RCC 7860 (cell line): ENCODE measurements at places on chromosomes 16 and 17.

DNA sequence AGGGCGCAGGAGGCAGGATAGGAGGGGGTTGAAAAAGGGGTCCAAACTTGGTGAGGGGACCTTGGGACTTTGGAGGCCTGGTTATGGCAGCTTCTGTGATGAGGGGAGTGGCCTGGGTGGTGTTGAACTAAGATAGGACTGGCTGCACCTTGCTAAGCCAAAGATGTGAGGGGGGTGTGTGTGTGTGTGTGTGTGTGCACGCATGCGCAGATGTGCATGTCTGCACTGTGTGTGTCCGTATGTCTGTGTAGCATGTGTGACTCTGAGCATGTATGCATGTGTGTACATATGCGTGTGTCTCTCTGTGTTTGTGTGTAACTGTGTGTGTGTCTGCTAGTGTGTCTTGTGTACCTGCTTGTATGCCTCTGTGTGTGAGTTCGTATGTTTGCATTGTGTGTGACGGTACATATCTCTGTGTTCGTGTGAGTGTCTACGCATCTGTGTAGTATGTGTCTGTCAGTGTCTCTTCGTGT lies 4.1 kb downstream of the SLC16A5 start:
- no peak for DNase-seq

DNA sequence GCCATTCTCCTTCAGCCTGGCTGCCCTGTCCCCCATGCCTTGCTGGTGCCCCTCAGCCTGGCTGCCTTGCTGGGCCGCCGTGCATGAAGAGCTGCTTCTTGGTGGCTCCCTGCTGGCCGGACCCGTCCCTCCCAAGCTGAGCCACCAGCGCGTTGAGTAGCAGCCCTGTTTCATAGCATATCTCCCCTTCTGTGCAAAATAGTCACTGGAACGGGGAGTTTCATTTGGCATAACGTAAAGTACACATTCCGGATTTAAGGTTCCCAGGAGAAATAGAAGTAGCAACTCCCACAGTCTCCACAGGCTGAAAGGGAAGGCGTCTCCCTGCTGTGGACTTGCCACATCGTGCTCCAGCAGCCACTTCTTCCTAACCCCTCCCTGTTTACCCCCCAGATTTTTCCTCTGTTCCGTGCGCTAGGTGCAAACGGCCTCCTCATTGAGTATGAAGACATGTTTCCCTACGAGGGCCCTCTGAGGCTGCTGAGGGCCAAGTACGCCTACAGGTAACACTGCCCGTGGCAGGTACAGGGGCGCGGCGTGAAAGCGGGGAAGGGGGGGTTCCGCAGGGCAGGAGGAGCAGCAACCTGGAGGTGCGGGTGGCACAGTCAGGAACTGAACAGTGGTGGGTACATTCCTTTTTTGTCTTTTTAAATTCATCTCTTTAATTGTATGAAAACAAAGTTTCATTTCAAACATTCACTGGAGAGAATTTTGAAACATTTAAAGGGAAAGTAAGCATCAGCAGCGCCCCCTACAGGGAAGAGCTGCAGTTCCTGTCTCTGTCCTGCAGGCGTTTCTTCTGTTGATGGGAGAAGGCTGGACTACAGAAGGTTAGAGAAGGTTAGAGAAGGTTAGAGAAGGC lies 5.8 kb upstream of the OGFOD3 start:
- DNase-seq, result no peak

DNA sequence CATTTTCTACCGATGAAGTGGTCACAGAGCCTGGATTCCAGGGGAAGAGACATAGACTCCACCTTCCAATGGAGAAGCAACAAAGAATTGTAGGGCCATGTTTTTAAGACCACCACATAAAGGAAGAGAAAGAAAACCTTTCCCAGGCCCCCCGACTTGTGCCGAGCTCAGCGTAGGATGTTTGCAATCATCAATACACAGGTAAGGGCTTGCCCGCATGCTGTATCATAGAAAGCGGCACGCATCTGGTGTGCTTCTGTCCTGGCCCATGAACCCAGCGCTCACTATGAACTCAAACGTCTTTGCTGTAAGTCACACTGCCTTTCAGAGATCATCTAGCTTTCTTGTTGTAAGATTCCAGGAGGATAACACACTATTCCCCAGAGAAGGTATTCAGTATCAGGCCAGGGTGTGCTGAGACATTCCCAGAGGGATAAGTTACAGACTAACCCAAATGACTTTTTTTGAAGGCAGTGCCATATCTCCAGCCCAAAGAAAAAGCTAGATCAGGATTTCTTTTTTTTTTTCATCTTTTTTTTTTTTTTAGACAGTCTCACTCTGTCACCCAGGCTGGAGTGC lies 79.5 kb upstream of the RPL38 start:
- no peak for DNase-seq

DNA sequence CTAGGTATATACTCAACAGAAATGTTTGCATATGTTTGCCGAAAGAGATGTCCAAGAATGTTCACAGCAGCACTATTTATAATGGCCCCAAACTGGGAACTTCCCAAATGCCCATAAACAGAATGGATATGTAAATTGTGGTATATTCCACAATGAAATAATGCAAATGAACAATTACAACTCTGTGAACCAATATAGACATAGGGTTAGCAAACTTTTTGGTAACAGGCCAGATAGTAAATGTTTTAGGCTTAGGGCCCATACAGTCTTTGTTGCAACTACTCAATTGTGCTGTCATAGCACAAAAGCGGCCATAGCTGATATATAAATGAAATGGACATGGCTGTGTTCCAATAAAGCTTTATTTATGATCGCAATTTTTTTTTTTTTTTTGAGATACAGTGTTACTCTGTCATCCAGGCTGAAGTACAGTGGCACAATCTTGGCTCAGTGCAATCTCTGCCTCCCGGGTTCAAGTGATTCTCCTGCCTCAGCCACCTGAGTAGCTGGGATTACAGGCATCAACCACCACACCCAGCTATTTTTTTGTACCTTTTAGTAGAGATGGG lies 16.5 kb downstream of the XYLT1 start:
- DNase-seq, result no peak

DNA sequence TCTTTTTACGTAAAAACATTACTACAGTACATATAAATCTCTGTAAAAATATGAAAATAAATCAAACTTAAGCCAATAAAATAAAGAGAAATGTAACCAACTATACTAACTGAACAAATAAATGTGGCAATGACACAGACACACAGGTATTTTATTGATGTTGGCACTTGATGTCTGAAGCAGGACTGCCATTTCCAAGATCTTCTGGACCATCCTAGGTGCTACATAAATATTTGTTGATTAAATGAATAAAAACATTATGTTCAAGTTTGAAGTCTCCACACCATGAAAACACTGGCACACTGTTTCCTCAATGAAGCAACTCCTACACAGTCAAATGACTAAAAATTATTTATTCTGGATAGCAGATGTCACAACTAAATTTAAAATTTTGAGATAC lies 106.9 kb downstream of the NCOR1 start:
- no peak for DNase-seq

GRCh38 chr17:18145811-18146210 lies 37.3 kb downstream of the MYO15A start:
- no peak for DNase-seq

- DNase-seq, result peak; percentile 54
Measured at GRCh38 chr17:31680126-31680525, 178.9 kb downstream of the COPRS start.

GRCh38 chr16:3696425-3697218 lies 20.7 kb downstream of the TRAP1 start:
- peak; percentile 84 for DNase-seq

DNA sequence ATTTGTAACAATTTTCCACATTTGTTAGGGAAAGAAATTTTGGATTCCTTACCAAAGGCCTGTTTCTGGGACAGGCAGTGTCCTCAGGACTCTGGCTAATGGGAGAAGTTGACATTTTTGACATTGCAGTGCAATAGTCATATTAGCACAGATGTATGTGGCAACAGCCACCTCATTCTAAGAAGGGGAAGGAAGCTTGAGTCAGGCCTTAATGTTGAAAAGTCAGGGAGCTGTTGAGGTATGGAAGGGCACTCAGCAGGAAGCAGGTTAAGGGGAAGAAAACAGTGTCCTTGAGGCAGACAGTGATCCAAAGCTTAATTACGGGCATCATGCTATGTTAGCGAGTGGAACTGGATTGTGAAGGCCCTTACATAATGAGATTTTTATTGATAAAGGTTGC lies 20.9 kb downstream of the AKTIP start:
- DNase-seq, result no peak

- no peak for DNase-seq
Measured at GRCh38 chr17:65529761-65530522, 31.5 kb downstream of the AXIN2 start.

DNA sequence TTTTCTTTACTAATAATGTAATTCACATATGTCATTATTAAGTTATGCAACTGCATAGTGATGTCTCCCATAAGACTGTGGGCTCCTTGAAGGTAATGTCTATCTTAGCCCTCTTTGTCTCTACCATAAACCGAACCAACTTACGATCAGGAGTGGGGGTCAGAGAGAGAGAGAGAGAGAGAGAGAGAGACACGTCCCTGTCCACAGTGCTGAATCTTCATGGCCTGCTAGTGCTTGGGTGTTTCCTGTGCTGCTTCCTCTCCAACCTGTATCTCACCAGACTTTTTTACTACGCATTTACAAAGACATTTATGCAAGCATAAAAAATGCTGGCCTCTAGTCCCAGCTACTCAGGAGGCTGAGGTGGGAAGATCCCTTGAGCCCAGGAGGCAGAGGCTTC lies 52.2 kb upstream of the HAPSTR1 start:
- no peak for DNase-seq

GRCh38 chr16:70463235-70463634 lies 8.8 kb downstream of the FCSK start:
- no peak for DNase-seq

DNA sequence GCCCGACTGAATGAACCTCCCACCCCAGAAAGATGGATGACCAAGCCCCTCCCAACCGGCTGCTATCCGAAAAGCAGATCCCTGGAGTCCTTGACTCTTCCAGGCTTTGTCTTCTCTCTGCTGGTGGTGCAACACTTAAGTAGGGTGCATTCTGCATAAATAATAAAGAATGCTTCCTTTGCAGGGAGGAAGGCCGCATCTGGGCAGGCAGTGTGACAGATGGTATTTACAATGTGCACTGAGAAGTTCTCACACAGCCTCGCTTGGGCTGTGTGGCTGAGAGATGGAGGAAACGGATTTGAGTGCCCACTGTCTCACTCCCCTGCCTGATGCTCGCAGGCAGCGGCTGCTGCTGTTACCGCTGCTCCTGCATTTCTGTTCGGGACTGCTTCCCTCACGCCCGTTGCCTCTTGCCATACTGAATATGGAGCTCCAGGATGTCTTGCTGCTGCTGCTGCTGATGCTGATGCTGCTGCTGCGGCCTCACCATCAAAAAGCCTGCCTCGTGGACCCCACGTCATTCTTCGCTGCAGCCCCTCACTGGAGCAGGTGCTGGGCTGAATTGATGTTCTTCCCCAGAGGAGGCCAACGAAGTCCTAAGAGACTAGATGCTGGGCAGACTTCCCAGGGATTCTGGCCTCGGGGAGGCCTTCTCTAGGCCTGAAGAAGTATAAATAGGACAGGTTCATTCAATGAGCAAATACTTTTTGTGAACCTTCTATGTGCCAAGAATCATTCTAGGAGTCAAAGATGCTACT lies 7.1 kb upstream of the RHBDL3 start:
- DNase-seq, result no peak

DNA sequence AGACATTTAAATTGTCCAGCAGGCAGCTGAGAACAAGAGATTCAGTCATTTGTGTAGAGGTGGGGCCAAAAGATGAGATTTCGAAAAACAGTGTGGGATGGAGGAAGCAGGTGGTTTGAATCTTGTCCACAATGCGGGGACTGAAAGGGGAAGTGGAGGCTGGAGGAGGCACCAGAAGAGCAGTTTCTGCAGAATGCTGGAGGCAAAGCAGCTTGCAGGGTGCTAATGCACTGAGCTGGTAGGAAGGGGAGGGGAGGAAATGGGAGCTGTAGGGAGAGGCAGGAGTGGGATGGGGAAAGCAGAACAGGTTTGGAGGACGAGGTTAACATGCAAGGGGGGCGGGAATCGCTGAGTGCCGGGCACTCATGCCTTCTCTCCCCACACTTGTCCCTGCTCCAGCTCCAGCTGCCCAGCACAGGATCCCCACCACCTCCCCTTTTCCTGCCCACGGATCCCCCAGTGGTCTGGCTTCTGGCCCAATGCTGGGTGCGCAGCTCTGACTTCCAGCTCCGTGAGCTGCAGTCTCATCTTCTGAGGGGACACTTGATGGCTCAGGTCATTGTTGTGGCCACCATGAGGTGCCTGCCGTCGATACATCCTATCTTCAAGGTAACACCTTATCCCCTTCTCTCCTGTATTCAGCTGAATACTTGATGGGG lies 9.4 kb downstream of the C17orf100 start:
- DNase-seq, result no peak

DNA sequence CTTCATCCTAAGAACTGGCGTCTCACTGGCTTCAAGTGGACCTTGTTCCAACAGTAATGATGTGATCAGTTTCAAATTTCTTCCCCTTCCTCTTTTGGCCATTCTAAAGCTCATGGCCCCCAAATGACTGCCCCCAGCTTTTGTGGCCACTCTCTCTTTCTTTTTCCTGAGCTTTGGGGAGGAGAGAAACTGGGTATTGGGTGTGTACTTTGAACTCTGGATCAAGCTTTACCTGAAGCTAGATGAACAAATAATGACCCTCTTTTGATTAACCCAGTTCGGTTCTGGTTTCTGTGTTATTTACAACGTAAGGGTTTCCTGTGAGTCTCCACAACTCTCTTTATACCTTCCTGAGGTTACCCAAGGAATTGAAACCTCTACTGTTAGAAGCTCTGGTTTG lies 132.7 kb downstream of the FTO start:
- no peak for DNase-seq

DNA sequence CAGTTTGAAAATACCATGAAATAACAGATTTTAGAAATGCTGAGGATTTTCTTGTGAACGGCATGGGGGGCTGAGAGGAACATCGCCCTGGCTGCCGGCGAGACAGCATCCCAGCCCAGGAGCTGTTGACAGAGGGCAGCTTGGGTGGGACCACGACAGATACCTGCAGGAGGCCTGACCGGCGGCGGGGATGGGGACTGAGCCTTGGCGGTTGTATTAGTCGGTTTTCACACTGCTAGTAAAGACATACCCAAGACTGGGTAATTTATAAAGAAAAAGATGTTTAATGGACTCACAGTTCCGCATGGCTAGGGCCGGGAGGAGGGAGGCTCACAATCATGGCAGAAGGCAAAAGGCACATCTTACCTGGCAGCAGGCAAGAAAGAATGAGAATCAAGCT lies 82.3 kb upstream of the DNAH17 start:
- no peak for DNase-seq

DNA sequence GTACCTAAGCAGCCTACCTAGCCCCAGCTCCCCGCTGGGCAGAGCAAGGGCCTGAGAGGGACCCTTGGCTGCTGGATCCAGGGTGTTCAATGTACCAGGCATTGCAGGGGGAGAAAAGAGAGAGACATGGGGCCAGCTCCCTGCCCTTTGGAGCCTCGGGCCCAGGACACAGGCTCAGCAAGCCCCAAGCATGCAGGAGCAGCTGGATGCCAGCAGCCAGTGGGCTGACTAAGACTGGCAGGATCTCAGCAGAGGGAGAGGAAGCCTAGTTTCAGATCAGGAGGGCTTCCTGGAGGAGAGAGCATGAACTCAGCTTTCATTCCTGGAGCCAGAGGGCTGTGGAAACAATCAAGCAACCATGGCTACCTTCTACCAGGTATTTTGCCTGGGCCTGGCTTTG lies 82.0 kb upstream of the NKD1 start:
- no peak for DNase-seq
